Fibroblast of skin of left biceps (primary cell): ENCODE measurements at places on chromosomes 16 and 17.

DNA sequence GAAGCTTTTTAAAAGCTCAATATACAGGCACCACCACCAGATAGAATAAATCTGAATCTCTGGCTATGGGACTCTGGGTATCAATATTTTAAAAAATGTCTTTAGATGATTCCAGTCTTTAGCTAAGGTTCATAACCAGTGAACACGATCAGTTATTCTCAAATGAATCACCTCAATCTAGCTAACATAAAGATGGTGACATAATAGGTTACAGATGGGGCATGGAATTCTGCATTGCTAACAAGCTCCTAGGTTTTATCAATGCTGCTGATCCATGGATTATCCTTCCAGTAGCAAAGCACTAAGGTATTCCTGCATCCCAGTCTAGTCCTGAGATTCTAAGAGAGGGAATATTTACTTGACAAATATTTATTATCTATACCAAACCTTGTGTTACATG, 415.5 kb upstream of the CDH11 start:
- DNase-seq = no peak

DNA sequence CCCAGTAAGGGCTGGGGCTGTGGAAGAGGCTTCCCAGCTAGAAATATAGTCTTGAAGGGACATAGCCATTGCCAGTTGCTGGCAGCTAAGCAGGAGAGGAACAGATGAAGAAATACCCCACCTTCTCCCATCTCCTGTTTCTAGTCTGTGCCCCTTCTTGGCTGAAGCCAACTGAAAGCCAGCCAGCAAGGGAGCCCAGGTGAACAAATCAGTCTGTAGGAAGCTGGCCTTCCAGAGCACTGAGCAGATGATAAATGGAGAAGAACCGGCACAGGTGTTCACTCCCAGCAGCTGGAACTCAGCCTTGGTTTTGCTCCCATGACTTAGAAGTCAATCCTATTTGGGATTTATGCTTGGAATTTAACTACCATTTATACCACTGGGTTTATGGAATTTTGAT, 69.2 kb upstream of the DHX40 start:
- no peak for DNase-seq

DNA sequence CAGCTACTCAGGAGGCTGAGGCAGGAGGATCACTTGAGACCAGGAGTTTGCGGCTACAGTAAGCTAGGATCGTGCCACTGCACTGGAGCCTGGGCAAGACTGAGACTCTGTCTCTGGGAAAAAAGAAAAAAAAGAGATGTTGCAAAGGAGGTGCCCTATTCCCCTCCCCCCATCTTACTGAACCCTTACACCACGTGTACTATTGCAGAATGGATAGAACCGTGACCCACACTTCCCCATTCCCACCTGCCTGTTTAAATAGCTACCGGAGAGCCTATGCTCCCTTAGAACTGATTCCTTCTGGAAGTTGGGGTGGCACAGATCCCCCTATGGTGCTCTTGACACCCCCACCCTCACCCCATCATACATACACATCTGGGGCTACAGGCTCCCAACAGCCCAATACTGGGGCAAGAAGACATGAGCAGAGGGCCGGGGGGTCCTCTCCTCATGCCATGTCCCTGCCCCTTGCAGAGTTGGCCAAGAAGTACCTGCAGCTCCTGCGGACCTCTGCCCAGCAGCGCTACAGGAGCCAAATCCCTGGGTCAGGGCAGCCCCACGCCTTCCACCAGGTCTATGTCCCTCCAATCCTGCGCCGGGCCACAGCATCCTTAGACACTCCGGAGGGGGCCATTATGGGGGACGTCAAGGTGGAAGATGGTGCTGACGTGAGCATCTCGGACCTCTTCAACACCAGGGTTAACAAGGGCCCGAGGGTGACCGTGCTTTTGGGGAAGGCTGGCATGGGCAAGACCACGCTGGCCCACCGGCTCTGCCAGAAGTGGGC, 35.7 kb downstream of the NLRC5 start:
- no peak for DNase-seq

DNA sequence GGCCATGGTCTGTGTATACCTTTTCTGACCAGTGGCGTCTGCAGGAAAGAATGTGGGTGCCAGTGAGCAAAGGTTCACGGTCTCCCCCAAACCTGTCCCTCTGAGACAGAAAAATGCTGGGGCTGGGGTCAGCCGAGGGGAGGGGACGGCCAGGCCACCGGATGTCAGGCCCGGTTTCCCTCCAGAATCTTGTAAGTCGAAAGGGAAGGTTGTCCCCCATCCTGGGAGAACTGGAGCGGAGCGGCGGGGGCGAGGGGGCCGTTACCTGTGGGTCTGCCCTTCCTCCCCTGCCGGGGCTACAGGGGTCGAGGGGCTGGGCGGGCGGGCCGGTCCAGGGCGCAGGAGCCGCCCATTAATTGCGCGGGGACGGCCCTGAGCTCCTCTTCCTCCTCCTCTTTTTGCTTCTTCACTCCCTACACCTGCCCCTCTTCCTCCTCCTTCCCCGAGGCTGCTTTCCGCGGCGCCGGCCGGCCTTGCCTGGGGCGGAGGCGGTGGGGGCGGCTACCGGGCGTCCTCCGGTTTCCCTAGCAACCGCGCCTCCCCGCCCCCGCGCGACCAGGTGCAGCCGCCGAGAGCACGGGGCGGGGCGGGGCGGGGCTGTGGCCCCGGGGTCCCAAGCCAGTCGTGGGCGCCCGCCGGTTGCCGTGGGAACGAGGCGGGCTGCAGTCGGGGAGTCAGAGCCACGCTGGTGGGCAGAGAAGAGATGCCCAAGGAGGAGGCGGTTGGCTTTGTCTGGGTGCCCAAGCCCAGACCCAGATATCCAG, at the start of gene MARCHF10:
Gene MARCHF10 (minus strand): TSS at position 503 of the 764 bp plus-strand sequence. CDS start 6,579 bp downstream, outside the sequence.
- DNase-seq = no peak

DNA sequence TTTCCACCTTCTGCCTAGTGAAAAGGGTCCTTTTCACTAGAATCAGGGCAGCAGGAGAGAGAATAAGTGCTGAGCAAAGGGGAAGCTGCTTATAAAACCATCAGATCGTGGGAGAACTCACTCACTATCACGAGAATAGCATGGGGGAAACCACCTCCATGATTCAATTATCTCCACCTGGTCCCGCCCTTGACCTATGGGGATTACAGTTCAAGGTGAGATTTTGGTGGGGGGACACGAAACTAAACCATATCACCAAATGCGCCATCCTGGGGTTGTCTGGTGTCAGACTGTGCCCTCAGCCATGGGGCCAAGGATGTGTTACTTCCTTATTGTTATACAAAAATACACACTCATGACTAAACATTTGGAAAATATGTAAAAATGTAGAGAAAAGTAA, 10.4 kb upstream of the KATNB1 start:
- no peak for DNase-seq

GRCh38 chr17:71727723-71728122, 393.1 kb upstream of the SOX9 start:
- DNase-seq = no peak

GRCh38 chr17:64356304-64356686, 34.4 kb downstream of the PECAM1 start:
- no peak for DNase-seq

- DNase-seq = peak; percentile 48
Observed at GRCh38 chr17:44779211-44780025, 20.6 kb downstream of the ADAM11 start.

DNA sequence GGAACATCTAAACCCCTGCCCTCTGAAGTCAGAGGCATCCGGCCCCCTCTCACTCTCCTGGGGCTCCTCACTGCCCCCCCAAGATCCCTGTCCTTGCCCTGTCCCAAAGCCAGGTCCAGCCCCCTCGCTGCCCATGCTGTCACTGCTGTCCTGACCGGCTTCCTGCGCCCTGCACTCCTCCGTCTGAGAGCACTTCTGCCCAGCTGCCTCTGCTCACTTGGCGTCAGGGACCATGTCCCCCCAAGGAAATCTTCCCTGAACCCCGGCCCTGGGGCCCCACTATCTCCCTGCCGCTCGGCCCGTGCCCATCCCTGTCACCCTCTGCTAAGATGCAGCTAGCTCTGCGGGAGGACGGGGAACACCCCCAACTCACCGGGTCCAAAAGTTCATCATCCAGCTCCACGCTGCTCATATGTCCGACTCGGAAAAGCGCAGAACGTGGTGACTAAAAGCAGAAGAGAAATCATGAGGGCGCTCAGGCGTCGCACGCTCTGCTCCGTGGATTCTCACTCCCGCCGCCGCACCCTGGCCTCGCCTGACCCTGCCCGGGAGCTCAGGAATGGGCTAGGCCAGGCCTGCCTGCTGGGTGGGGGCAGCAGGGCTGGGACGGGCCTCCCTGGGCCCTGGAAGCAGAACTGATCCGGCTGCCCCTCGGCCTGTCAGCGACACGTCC, 9.8 kb downstream of the CLCN7 start:
- no peak for DNase-seq

GRCh38 chr17:44268709-44269534, 987 bp upstream of the SLC4A1 start:
- DNase-seq = no peak
